Ascending aorta (tissue), 2 donors: ENCODE measurements at places on chromosomes 2 and 18.

- DNase-seq: no peak
Observed at GRCh38 chr2:61633250-61633649, 95.1 kb upstream of the XPO1 start.

- DNase-seq: no peak
Observed at GRCh38 chr2:122368576-122369243, 613.3 kb downstream of the TSN start.

GRCh38 chr2:191215230-191215629 is 30.0 kb upstream of the MYO1B start:
- no peak for DNase-seq

DNA sequence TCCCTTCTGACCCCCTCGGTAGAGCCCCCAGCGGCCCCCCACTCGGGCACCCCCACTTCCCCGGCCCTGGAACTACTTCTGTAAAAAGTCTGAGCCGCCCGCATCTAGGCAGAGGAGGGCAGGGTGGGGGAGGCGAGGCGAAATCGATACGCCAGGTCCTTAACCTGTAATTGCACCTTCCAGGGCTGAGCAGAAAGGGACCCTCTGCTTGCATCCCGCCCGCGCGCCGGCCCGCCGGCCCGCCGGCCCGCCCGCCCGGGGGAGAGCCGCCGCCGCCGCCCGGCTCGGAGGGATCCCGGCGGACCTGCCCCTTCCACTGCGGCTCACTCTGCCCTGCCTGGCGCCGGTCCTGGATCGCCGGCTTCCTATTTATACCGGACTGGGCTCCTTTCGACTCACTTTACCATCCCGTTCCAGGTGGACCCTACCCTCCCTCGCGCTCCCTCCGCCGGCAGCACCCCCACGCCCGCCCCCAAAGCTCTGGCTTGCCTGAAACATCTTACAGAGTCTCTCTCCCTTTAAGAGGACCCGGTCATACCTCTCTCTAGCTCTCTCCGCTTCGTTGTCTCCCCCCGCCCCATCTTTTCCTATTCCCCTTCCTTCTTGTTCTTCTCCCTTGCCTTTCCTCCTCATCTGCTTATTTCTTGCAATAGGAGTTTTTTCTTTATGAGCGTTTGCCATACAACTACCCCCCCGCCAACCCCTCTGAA is 797 bp downstream of the KLHL14 start:
- peak; percentile 54 for DNase-seq

GRCh38 chr2:222828572-222828971 is 32.3 kb upstream of the ACSL3 start:
- DNase-seq: no peak

DNA sequence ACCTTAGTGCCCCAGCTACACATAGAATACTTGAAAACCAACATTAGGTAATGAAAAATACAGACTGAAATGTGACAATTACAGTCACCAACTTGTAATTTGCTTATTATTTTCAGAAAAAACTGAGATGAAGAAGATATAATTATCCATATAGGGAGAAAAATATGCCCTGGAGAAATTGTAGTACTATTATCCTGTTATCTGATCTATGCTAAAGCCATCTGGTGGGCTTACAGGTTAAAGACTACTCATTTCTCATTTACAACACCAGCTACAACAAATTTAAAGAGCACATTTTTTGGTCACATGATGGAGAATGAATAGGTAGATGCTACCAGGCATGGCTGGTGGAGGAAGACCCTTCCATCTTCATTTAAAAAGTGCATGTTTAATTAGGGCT is 79.6 kb upstream of the NYAP2 start:
- no peak for DNase-seq

- DNase-seq: no peak
Observed at GRCh38 chr2:189337656-189338055, 103.6 kb upstream of the WDR75 start.

DNA sequence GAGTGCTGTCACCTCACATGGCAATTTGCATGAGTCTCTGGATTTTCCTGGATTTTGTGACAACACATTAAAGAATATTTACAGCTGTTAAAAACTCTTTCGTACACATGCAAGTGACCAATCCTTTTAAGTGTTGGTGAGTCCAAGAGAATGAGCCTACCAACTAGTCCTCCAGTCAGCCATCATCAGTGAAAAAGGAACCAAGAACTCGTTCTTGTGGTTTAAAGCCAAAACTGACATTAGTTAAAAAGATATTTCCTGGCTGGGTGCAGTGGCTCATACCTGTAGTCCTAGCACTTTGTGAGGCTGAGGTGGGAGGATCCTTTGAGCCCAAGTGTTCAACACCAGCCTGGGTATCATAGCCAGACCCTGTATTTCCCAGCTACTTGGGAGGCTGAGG is 215.4 kb upstream of the ITGA4 start:
- no peak for DNase-seq

GRCh38 chr2:201559067-201559710 is 84.1 kb downstream of the TMEM237 start:
- DNase-seq: no peak

DNA sequence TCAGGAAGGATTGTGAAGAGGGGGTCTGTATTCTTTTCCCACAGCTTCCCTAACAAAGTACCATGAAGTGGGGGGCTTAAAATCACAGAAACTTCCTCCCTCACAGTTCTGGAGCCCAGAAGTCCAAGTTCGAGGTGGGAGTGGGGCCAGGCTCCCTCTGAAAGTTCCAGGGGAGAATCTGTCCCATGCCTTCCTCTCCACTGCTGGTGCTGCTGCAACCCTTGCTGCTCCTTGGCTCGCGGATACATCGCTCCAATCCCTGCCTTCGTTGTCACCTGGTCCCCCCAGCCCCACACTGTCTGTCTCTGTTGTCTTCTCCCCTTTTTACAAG is 134.1 kb downstream of the DDX1 start:
- DNase-seq: peak; percentile 15

DNA sequence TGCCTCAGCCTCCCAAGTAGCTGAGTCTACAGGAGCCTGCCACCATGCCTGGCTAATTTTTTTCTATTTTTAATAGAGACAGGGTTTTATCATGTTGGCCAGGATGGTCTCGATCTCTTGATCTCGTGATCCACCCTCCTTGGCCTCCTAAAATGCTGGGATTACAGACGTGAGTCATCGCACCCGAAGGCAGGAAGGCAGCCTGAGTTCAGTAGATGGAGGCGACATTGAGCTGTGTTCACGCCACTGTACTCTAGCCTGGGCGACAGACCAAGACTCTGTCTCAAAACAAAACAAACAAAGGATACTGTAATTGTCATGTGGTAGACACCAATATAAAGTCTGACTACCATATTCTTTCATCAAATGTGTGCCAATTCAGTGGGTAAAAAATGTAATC is 500.9 kb upstream of the DSEL start:
- no peak for DNase-seq

DNA sequence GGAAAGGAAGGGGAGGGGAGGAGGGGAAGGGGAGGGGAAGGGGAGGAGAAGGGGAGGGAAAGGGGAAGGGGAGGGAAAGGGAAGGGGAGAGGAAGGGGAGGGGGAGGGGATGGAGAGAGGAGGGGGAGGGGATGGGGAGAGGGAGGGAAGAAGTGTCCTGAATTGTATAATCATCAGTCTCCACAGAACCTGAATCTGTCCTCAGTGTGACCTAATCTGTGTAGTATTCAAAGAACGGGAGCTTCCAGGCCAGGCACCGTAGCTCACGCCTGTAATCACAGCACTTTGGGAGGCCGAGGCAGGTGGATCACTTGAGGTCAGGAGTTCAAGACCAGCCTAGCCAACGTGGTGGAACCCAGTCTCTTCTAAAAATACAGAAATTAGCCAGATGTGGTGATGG is 41.1 kb upstream of the CCDC150 start:
- no peak for DNase-seq

GRCh38 chr18:13612196-13612997 is 114.0 kb downstream of the FAM210A start:
- DNase-seq: no peak

DNA sequence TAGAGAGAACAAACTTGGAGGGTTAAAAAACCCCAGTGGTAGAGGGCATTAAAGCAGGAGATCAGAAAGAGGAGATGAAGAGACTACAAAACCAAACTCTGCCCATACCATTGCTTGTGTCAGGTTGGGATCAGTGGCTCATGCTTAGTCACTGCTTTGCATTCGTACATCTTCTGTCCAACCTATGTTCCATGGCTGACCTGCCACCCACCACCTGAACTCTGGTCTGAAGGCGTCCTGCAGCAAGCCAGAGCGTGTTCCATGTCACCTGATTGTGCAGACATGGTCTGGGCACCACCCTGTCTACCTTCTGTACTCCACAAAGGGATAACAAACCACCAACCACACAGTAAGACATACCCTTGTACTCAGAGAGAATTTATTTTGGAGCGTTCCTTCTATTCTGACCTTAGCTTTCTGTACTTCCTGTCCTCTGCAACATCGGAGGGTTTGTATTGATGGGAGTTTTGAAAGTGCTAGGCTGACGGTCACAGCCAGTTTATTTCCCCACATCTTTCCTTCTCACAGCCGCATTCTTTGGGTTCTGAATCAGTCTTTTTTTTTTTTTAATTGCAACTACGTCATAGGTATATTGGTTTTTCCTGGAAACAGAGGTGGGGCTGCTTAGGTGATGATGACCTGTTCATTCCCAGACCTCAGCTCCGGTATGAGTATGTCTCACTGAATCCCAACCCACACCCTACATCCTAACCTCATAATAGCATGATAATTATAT is 88.3 kb downstream of the SOWAHC start:
- no peak for DNase-seq

GRCh38 chr2:62406573-62407043 is 99.4 kb downstream of the TMEM17 start:
- DNase-seq: no peak

GRCh38 chr18:78820161-78820834 is 159.3 kb upstream of the SALL3 start:
- no peak for DNase-seq

DNA sequence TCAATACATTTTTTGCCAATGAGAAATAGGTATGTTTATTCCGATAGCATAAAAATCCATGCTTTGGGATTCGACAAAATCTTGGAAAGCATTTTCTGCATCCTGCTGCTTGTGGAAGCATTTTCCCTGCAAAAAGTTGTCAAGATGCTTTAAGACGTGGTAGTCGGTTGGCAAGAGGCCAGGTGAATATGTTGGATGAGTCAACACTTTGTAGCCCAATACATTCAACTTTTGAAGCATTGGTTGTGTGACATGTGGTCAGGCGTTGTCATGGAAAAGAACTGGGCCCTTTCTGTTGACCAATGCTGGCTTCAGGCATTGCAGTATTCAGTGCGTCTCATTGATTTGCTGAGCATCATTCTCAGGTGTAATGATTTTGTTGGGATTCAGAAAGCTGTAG is 764.5 kb downstream of the TRIB2 start:
- no peak for DNase-seq

DNA sequence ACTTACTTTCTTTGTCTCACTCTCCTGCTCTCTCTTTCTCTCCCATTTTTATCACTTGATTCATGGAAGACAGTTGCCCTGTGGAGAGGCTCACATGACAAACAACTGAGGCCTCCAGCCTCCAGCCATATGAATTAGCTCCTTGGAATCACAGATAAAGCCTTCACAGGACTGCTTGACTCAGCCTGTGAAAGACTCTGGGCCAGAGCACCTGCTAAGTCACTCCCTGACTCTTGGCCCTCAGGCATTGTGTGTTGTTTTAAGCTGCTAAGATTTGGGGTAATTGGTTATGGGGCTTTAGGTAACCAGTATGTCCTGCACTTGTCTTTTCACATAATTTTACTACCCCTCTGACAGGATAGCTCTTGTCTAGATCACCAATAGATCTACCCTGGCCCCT is 334.9 kb downstream of the SOX11 start:
- no peak for DNase-seq

- DNase-seq: peak; percentile 64
Observed at GRCh38 chr2:176455816-176456291, 186.6 kb downstream of the MTX2 start.

GRCh38 chr2:64277101-64277849 is 133.1 kb upstream of the PELI1 start:
- DNase-seq: no peak

DNA sequence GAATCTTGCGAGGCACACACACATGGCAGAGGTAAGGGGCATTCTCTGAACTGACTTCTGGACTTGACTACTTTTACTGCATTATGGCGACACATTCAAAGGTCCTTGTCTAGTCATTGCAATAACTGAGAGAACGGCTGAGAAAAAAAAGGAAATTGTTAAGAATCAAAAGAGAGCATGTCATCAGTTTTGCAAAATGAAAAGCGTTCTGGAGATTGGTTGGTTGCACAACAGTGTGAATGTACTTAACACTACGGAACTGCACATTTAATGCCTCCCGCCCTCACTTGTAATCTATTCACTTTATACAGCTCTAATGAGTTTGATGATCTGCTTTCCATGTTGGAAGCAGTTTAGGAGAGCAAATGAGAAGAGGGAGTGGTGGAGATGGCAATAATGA is 68.5 kb upstream of the NFU1 start:
- no peak for DNase-seq

- DNase-seq: no peak
Observed at GRCh38 chr2:240060977-240061591, 7.8 kb upstream of the OR6B3 start.

- no peak for DNase-seq
Observed at GRCh38 chr18:41992703-41993102, 37.7 kb downstream of the PIK3C3 start.

GRCh38 chr18:46531482-46531881 is 125.5 kb downstream of the LOXHD1 start:
- no peak for DNase-seq

GRCh38 chr2:170771421-170771937 is 1.3 kb downstream of the ERICH2 start:
- no peak for DNase-seq

- DNase-seq: no peak
Observed at GRCh38 chr2:216849987-216850386, 9.9 kb downstream of the TNP1 start.

GRCh38 chr18:12606592-12607315 is 51.2 kb downstream of the SPIRE1 start:
- DNase-seq: no peak

DNA sequence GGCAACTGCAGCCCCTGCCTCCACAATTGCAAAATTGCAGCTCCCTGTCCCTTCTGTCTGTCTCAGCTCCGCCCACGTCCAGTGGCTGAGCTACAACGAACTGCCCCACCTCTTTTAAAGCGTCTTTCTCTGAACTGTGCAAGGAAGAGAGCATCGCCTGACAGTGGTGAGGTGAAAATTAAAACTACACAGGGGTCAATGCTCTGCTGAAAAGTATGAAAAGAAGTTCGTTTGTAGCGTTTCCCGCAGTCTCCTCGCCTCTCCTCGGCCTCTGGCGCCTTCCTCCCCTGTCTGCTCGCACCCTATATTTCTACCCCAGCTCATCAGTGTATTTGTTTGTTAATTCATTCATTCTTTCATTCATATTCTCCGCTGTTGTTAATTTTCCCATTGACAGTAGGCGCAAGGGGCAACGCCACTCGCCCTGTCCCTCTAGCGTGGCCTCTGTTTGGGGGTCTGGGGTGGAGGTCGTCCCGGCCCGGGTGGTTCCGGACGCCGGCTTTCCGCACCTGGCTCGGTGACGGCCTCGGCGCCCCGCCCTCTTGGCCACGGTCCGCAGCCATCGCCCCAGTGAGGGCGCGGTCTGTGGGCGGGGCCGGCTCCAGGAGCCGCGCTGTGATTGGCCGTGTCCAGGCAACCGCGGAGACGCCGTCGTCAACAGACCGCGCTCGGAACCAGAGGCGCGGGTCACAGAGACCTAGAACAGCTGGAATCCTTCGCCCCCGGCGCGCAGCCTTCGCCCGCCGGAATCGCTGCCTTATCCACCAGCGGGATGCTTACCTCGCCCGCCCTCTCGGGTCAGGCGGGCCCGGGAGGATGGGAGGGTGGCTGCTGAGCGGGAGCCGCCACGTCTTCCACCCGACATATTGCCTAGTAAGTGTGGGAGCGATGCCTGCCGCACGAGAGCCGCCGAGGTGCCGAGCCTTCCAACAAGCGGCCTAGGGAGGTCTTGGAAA is at the start of gene VWA3B:
TSS of gene VWA3B (plus strand) at position 677 of the 956 bp plus-strand sequence. CDS start 5,926 bp downstream, outside the sequence.
- no peak for DNase-seq
